Activated CD4-positive, alpha-beta T cell treated with anti-CD3 and anti-CD28 coated beads for 36 hours (primary cell): ENCODE measurements at places on chromosomes 3 and 15. TPM values are rescaled to one million over a fixed set of nuclear protein-coding genes. Genes with fewer than 3 reads are reported as not detected.

GRCh38 chr3:142027735-142028134, 121.6 kb downstream of the TFDP2 start:
- DNase-seq, result peak; percentile 69

DNA sequence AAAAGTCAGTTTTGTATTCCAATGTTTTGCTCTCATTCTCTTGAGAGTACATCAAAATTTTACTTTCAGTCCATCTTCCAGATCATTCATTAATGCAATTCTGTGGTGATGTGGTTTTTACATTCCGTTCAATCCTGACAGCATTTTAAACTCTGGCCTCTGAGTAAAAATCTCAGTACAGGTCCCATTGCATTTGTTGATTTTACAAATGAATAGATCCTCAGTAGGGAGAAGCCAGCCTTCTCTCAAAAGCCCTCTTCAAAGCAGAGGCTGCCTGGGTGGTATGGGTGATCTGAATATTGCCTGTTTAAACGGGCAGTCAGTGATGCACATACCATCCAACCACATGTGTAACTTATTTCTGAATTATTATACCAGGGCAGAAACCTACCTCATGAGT, 72.5 kb upstream of the TSC22D2 start:
- DNase-seq, result no peak

DNA sequence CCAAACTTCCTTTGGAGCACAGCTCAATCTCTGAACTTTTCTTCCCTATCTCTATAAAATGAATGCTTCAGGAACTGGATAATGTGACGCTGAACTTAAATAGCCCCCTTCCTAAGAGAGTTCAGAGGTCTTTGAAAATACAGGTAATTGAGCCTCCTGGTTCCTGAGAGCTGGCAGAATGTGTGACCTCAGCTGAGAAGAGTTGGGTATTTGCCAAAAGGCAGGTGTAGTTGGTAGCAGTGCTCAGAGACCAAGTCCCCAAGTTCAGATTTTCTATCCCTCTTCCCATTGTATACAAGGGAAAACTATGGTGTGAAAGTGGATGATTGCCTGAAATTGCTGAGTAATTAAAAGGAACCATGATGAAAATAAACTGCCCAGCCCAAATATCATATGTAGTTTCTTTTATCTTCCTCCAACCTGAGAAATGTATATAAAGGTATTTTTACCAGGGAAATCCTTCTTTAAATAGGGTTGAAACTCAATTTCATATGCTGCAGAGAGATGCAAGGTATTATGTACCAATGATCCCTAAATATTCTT, 154.6 kb upstream of the ICE2 start:
- DNase-seq, result no peak

DNA sequence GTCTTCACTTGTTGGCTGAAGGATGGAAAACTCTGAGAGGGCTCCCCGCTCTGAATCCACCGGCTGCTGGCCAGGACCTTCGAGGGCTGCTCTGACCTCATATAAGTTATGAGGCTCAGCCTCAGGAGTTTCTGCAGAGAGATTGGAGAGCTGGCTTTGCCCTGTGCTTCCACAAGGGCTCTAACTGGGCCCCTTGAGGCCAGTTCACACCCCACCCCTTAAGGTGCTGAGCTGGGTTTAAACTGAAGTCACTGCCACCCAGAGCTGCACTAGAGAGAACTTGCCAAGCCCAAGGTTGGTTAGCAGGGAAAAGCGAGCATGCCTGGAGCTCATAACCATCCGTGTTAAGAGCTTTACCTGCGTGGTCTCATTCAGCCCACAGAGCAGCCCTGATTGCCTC, 2.8 kb upstream of the CCDC33 start:
- no peak for DNase-seq

DNA sequence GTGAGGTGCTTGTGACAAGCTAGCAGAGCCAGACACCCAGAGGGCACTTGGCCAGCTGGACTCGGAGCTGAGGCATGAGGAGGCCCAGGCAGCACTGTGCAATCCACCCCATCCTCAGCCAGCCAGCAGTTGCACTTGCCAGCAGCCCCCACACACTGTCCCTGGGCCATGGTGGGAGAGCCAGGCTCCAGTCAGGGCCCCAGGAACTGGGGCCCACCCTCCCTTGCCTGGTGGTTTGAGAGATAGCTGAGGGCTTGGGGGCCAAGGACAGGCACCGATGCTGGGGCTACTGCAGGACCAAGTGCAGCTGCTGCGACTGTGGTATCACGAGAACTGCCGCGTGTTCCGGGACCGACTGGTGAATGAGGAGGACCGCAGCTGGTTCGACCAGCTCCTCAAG, 63.5 kb downstream of the DNAH1 start:
- no peak for DNase-seq

- DNase-seq, result no peak
These were observed 47.8 kb downstream of the BSN start for GRCh38 chr3:49602049-49602554.

DNA sequence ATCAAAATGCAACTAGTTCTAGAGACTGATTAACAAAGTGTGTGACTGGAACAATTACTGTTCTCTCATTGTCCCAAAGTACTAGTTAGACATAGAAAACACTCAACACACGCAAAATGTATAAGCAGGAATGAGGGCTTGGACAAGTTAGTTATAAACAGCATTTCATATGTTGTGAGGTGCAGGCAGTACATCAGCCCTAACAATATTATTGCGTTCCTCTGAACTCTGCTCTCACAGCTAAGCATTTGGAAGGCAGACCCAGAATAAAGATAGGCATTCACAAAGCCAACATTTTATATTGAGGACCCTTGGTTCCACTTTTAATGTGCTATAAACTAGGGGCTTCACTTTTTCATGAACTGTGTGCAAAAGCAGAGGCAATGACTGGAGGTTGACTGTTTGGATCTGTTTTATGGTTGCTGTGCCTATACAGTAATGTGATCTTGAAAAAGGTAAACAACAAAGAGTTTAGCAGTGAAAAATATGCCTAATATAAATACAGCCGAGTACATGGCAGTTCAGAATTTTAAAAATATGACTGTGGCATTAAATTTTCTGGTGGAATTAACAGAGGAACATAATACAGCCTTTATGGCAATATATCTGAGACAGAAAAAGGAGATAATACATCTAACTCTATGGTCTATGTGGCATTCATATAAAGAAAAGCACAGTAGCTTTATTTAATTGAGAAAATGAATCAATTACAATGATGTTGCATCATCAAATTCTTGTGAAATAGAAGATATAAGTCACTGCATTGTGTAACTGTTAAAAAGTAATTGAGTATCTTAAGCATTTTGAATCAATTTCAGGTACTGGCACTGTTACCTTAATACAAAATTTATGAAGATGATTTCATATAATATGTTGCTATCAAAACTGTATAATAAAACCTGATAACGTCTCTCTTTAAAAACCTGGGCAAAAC, 80.0 kb upstream of the SKOR1 start:
- DNase-seq, result no peak

DNA sequence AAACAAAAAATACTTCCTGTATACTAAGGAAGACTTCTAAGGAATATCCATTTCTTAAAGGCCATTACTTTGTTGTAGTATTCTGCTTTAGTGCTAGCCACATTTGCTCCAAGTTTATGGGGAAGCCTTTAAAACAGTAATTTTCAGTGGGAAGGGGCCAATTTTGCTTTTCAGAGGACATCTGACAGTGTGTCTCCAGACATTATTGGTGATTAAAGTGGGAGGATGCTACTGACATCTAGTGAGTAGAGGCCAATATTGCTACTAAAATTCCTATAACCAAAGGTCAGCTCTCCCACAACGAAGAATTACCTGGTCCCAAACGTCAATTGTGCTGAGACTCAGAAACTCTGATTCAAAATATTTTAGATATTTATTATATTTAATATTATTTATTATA, 24.8 kb downstream of the SLC28A2 start:
- DNase-seq, result no peak

GRCh38 chr3:60046210-60046609, 996.4 kb upstream of the CFAP20DC start:
- no peak for DNase-seq

DNA sequence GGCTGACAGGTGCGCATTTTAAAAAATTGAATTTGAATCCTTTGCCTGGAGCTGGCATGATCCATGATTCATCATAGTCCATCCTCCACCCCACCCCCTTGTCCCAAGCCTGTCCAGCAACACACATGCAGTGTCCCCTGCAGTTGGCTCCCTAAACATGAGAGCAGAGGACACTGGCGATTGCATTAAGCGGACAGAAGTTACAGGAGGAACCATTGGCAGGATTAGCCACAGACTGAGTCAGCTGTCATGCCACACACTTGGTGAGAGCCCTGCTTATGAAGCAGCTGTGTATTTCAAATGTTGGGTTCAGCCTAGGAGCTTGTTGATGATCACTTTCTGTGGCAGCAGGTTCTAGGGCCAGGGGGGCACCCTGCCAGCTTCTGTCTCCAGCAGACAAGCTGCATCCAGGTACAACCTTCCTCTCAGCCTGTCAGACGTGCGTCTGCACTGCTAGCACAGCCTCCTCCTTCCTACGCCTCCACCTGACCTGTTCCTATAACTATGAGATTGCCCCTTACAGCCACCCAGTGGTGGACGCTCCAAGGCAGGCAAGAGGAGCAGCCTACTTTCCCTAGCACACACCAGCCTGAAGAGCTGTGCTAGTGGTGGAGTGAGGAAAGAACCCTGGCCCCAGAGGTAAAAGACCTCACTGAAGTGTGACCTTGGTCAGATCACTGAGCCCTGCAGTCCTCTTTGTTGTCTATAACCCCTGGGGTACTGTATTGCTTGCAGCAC, 121.9 kb downstream of the SLCO3A1 start:
- DNase-seq, result no peak

GRCh38 chr3:129690963-129691362, 84.5 kb upstream of the PLXND1 start:
- no peak for DNase-seq

DNA sequence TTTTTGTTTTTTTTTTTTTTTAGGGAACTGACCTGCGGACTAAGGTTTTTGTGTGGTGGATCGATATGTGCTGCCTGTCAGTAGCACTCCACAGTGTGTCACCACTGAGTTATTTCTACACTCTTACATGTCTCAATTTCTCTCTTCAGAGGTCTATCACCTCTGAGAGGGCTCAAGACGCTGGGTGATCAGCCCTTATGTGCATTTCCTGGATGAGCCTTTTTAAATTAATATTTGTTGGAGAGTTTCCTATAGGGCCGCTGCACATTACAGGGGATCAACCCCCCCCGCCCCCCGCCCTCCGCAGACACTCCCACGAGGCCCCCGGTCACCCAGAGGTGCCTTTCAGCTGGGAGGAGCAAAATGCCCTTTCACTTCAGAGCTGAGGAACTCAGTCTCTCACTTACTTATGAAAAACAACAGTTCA, 34.5 kb upstream of the AP4E1 start:
- DNase-seq, result no peak

GRCh38 chr3:110413266-110413665, 658.4 kb upstream of the NECTIN3 start:
- DNase-seq, result no peak

- no peak for DNase-seq
These were observed 202.7 kb upstream of the LRIG1 start for GRCh38 chr3:66703501-66703900.

GRCh38 chr3:97863031-97863430, 41.2 kb downstream of the CRYBG3 start:
- no peak for DNase-seq

GRCh38 chr3:17238023-17238422, 353.3 kb downstream of the PLCL2 start:
- no peak for DNase-seq

DNA sequence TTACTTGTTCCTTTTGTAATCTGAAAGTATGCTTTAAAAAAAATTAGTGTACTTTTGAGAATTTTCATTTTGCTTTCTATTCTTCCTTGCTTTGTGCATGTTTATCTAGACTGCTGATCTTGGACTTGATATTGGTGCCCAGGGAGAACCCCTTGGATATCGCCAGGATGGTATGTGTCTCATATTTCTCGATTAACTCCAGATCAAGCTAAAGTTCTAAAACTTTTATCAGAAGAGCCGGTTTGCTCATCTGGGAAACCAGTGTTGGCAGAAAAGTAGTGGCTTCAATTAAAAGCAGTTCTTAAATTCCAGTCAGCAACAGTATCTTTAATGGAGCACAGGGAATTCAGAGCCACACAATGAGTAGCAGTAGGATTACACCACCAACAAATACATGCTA, 38.6 kb downstream of the CTNNB1 start:
- no peak for DNase-seq

DNA sequence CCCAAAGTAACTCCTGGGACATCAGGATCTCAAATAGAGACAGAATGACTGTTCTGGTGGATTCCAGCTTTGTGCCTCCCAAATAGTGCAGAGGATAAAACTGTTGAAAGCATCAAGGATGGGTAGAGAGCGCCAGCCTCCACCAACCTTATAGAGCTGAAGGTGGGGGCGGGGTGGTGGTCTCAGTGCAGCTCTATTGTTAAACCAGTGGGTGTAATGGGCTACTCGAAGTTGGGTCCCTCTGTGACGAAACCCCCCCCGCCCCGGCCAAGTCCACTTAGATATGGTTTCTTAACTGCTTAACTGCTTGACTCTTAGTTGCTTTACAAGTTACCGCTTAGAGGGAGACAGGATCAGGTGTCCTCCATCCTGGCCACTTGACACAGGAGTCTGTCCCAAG, 22.7 kb downstream of the DHX30 start:
- peak; percentile 25 for DNase-seq

DNA sequence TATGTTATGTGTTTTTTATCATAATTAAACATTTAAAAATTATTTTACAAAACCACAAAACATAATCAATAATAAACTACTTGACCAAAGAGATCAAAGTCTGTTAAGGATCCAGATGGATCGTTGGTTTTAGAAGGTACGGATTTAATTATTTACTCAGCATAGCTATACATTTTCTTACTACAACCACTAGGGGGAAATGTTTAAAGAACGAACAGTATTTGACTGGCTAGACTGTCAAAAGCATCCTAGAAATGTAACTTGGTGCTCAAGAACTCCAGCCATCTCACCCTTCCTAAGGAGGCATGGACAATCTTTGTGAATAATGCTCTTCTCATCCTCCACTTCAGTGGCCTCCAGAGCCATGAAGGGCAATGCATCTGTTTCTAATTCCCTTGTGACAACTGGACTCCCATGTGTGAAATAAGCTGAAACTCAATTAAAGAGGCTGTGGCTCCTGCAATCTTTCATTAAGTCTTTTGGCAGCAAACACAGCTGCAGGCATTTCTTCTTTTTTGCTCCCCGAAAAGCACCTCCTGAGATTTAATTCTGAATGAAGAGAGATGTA, 94.7 kb upstream of the TUSC7 start:
- DNase-seq, result no peak

- DNase-seq, result no peak
These were observed 39.2 kb upstream of the HERC1 start for GRCh38 chr15:63872759-63873510.

- DNase-seq, result no peak
These were observed 209.9 kb upstream of the MRPL3 start for GRCh38 chr3:131712662-131713061.

GRCh38 chr3:85950435-85950834, 991.6 kb downstream of the CADM2 start:
- DNase-seq, result no peak

Gene GOLGA6D
- total RNA-seq, result not detected

Gene DAPK2
- total RNA-seq, result 1.0 TPM

Gene ISLR
- not detected for total RNA-seq

Gene GABRB3
- not detected for total RNA-seq

Gene UTS2B
- not detected for total RNA-seq

Gene KNG1
- total RNA-seq, result not detected

Gene MAP1A
- 1.3 TPM for total RNA-seq

Gene SLC6A1
- total RNA-seq, result not detected

Gene OR4M2
- total RNA-seq, result not detected

Gene SELENOS
- 14.5 TPM for total RNA-seq

Gene STRIT1
- total RNA-seq, result not detected

Gene GOLGA8G
- total RNA-seq, result not detected

Gene LNP1
- 1.7 TPM for total RNA-seq

Gene CHRFAM7A
- not detected for total RNA-seq
